ENCODE measurements at places on chromosomes 4 and X.

DNA sequence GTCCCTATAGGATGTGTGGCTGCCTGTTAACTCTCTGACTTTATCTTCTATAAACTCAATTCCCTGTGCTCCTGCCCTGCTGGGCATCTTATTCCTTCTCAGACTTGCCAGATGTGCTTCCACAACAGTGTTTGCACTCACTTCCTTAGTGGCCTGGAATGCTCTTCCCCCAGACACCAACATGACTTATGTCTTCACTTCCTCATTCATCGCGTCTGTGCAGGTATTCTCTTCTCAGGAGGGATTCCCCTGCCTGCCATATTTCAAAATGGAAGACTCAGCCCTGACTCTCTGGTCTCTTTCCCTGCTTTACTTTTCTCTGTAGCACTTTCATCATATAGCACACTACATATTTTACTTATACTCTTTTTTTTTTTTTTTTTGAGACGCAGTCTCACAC is 344.0 kb downstream of the CENPC start:
- no peak for DNase-seq

GRCh38 chr4:118869808-118870342 is 18.8 kb upstream of the SYNPO2 start:
- DNase-seq = no peak

GRCh38 chrX:19566359-19567222 is 51.3 kb upstream of the MAP3K15 start:
- peak; percentile 45 for DNase-seq

- DNase-seq = no peak
Observed at GRCh38 chrX:39948582-39948981, 149.2 kb downstream of the BCOR start.

- no peak for DNase-seq
Observed at GRCh38 chrX:106283841-106284240, 115.7 kb downstream of the PWWP3B start.

Measured in stimulated activated CD8-positive, alpha-beta memory T cell treated with anti-CD3 and anti-CD28 coated beads, Interleukin-4, amount 100 ng/mL, for 48 hours (primary cell).